ENCODE measurements at places on chromosomes 3 and 15.

- DNase-seq, result no peak
Measured at GRCh38 chr3:167626490-167626889, 27.3 kb downstream of the WDR49 start.

DNA sequence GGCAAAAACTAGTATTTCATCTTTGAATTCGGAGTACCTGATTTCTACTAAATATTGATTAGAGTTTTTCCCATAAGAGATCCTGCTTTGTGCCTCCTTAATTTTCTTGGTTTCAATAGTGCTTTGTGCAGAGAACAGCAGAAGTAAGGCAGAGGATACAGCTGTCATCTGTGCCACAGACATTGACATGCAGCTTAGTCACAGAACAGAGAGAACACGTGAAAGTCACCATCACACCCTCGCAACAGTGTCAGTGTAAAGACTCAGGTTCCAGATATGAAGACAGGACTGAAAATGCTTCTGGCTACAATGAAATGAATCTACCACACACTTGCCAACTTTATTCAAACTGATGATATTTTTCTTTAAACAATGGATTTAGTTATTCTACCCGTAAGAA is 942.8 kb upstream of the CFAP20DC start:
- no peak for DNase-seq

DNA sequence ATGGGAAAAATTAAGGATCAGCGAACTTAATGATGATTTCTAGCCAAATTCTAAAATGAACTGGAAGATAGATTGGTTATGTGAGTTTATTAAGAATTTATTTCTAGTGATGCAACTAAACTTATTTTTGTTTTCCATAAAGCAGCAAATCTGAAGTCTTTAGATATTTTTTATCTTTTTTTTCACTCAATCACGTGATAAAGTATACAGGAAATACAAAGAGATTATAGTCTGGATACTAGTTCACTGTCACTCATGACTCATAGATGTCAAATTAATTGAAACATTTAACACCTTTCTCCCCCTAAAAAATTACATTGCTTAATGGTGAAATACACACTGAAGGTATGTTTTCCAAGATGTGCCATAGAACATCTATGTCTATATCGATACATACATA is 416.9 kb downstream of the TUSC7 start:
- DNase-seq, result no peak

DNA sequence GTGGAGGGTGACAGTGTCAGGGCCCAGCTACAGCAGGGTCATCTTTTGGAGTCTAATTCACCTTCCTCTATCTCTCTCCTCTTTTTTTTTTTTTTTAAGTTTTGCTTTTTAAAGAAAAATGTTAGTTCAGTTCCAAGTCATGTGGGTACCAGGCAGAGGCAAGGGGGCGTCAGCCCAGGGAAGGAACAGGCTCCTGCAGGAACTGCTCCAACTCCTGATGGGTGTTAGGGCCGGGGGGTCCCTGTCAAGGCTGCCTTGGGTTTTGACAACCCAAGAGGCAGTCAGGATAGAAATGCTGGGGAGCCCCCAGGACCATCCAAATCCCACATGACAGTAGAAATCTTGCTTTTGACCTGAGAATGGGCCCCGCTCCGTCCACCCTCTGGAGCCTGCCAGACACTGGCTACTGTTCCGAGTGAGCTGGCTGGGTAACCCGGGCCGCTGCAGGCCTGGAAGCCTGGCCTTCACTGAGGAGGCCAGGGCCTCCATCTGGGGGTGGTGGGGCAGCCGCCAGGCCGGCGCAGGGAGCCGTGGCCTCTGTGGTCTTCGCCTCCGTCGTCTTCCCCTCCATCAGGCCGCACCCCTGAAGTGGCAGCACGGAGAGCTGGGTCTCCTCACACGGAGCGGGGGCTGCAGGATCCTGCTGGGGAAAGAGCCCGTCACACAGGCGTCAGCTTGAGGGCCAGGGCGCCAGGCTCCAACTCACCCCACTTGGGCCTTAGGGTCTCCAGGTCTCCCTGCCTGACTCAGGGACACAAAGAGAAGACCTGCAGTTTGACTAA is 24.2 kb downstream of the RNU5B-1 start:
- DNase-seq, result no peak

DNA sequence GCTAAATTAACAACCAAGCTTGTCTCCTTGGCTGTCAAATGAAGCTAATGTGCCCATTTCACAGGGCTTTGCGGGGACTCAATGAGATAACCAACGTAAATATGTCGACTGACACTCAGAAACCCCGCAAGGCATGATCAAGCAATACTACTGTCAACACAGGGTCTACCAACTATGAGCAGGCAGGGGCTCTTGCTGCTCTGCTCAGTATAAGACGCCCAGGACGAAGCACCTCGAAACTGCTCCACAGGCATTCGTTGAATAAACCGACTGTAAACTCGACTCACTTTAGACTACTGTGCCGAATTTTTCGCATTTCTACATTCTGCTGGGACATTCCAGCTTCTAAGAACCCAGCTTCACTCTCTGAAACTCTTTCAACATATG is 55.0 kb downstream of the FEZF2 start:
- no peak for DNase-seq

- no peak for DNase-seq
Measured at GRCh38 chr3:47741925-47742324, 39.8 kb downstream of the SMARCC1 start.

GRCh38 chr15:88636654-88637053 is 2.2 kb upstream of the ISG20 start:
- DNase-seq, result no peak

- DNase-seq, result no peak
Measured at GRCh38 chr3:73680391-73681095, 55.8 kb upstream of the PDZRN3 start.

DNA sequence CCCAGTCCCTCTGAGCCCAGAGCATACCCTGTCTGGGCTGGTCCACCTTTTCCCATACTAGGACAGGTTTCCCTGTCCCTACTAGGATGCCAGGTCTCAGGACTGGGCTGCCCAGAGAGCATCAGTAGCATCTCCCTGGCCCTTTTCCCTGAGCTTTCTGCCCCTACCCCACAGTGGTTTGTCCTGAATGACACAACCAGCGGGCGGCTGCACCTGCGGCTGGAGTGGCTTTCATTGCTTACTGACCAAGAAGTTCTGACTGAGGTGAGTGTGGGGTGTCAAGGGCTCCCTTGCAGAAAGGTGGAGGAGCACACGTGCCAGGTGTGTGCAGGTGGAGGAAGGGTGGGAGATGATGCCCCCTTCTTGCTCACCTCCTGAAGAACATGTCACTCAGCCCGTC is 33.5 kb downstream of the ESYT3 start:
- DNase-seq, result no peak

- no peak for DNase-seq
Measured at GRCh38 chr15:75659141-75659771, 11.5 kb downstream of the SNX33 start.

GRCh38 chr15:25849157-25849921 is 13.8 kb downstream of the ATP10A start:
- DNase-seq, result no peak

DNA sequence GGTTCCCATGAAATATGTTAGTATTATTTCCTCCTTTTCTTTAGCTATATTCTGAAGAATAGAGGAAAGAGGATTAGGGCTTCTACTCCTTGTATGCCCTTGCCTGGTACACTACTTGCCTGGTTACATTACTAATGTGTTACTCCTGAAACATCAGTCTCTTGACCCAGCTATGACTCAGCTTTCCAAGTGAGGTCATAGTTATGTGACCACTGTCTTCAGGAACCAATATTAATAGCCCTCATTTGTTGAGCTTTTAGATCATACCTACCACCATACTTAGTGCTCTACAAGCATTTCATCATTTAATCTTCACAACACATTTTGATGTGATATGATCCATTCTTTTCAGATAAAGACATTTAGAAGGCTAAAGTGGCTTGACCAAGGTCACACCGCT is 60.3 kb downstream of the CMSS1 start:
- DNase-seq, result no peak

GRCh38 chr15:70158309-70159000 is 60.7 kb upstream of the TLE3 start:
- DNase-seq, result no peak

- no peak for DNase-seq
Measured at GRCh38 chr15:32833379-32833821, 115.6 kb downstream of the GREM1 start.

All from stimulated activated CD8-positive, alpha-beta memory T cell treated with anti-CD3 and anti-CD28 coated beads, Interleukin-2, amount 100 ng/mL, for 48 hours (primary cell).